Mononuclear cell (primary cell): ENCODE measurements at places on chromosomes 3 and 15. TPM values are rescaled to one million over a fixed set of nuclear protein-coding genes. Genes with fewer than 3 reads are reported as not detected.

The SLC9C1 gene
- 0.10 TPM for total RNA-seq

The GOLGA6A gene
- not detected for total RNA-seq

The NR1I2 gene
- total RNA-seq = not detected

The TGM4 gene
- total RNA-seq = not detected

The LRRC58 gene
- total RNA-seq = 20.3 TPM

The MGLL gene
- 10.7 TPM for total RNA-seq

The GP9 gene
- total RNA-seq = 28.1 TPM

The GP5 gene
- total RNA-seq = 3.8 TPM

The SCN5A gene
- not detected for total RNA-seq

The C3orf62 gene
- total RNA-seq = 5.0 TPM

The GOLGA8G gene
- total RNA-seq = not detected
